ENCODE measurements at places on chromosomes 12 and 14.

GRCh38 chr12:6948873-6949594 lies 2.1 kb upstream of the PTPN6 start:
- DNase-seq: no peak

GRCh38 chr14:32821964-32822653 lies 116.6 kb upstream of the NPAS3 start:
- no peak for DNase-seq

DNA sequence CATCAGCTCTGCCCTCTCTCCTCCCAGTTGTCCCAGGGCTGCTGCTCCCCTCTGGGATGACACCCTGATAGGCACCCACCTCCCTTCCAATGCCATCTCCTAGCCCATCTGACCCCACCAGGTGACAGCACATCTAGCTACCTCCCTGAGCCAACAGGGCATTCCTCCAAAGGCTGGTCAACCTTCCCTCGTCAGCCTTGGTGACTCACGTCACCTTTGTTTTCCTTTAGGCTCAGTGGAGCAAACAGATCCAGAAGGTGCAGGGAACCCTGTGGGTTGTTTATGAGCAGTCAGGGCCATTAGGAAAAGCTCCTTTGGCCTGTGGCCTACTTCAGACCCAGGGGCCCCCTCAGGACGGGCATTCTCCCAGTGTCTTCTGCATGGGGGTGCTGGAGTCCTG lies 32.4 kb downstream of the PIGH start:
- DNase-seq: no peak

GRCh38 chr12:27998658-27999057 lies 26.1 kb upstream of the PTHLH start:
- no peak for DNase-seq

- no peak for DNase-seq
Measured at GRCh38 chr12:50051101-50051806, 6.1 kb upstream of the ASIC1 start.

- no peak for DNase-seq
Measured at GRCh38 chr12:67354322-67354721, 85.2 kb downstream of the CAND1 start.

GRCh38 chr12:96497855-96498254 lies 8.5 kb downstream of the CFAP54 start:
- no peak for DNase-seq

DNA sequence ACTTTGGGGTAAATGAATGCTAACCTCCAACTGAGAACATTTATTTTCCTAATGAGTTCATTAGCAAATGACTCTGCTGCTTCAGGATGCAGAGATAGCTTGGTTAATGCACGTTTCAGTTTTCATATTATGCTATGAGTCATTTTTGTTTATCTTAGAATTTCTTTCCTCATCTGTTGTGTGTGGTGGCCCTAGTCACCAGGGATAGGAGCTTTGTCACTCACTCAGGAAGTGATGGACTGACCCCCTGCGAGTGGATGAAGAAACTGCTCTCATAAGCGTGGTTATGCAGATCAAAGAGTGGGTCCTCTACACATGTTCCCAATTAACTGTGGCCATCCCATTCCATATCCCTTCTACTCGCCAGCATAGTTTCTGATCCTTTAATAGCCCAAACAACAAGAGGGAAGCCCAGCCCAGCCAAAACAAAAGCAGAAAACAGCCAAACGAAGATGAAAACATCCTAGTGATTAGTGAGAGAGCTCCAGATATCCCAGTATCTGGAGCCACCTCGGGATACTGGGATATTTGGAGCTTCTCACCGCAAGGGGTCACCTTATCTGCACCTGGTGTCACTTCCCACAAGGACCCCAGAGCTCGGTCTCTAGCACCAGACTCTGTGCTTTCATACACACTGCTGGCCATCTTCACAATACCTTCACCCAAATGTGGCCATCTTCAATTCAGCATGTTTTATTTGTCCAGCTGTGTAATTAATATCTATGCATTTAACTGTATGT lies 8.6 kb downstream of the TC2N start:
- DNase-seq: no peak

- DNase-seq: no peak
Measured at GRCh38 chr12:131092901-131093603, 139.3 kb downstream of the ADGRD1 start.

DNA sequence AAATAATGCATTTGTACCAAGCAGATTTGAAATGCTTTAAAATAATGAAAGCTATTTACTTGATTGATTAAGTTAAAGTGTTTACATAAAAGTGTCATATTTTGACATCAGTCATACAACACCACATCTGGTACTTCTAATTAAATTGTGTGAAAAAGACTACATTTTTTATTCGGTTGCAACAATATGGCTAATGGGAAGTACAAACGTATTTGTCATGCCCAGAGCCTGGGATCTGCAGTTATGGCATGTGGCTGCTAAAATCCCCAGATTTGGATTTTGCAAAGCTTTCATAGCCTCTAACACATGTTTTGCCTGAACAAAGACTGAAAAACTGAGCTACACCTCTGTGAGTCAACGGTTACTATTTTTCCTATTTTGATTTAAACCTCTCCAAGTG lies 66.6 kb downstream of the LLPH start:
- DNase-seq: no peak

DNA sequence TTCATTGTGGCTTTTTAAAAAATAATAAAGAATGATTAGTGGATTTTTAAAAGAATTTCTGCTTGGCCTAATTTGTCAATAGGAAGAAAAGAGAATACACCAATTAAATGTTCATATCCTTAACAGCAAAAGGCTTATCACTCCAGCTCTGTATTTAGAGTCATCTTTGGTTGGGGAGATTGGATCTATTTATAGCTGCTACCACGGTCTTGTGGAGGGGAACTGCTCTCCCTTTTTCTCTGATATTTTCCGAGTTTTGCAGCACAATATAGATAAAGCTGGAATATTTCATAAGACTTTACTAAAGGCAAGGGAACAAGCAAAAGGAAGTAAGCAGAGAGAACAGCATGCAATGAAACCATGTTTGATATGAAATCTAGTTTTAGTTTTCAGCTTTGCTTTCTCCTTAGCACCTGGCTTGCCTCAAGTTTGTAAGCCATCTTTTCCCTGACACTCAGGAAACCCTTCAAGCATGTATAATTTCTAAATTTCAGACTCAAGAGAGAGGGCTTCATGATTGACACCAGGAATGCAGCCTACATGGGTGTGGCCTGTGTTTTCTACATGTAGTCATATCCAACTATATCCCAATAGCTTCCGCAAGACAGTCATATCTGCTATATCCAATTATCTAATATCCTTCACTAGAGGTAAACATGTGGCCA lies 35.2 kb downstream of the BRMS1L start:
- no peak for DNase-seq

- no peak for DNase-seq
Measured at GRCh38 chr14:72606879-72607278, 287.0 kb downstream of the DPF3 start.

DNA sequence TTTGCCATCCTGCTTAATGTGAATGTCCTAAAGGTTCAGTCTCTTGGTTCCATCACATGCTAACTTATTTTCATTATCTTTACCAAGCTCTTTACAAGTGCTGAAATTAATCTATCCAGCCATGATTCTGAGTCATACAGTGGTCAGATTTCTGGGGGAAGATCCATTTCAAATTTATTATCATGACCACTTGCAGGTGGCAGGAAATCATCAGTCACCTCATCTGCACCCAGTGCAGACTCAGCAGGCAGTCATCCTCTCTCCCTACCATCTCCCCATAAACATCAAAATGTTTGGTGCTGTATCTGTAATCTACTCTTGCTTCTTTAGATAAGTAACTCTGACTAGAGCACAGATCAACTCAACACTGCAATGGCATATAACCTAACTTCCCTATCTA lies 23.5 kb downstream of the ATG14 start:
- DNase-seq: no peak

Measured in activated T-cell treated with anti-CD3 and anti-CD28 coated beads for 1 hour (primary cell).